ENCODE measurements at places on chromosomes 6 and 20. TPM values are rescaled to one million over a fixed set of nuclear protein-coding genes. Genes with fewer than 3 reads are reported as not detected.

The TFAP2A gene
- total RNA-seq, result 0.32 TPM

The NFKBIL1 gene
- total RNA-seq, result 29.8 TPM

The FAM83C gene
- not detected for total RNA-seq

The CCM2L gene
- total RNA-seq, result 6.3 TPM

The EYS gene
- 13.2 TPM for total RNA-seq
